GM04504 (cell line): ENCODE measurements at places on chromosomes 7 and 10.

DNA sequence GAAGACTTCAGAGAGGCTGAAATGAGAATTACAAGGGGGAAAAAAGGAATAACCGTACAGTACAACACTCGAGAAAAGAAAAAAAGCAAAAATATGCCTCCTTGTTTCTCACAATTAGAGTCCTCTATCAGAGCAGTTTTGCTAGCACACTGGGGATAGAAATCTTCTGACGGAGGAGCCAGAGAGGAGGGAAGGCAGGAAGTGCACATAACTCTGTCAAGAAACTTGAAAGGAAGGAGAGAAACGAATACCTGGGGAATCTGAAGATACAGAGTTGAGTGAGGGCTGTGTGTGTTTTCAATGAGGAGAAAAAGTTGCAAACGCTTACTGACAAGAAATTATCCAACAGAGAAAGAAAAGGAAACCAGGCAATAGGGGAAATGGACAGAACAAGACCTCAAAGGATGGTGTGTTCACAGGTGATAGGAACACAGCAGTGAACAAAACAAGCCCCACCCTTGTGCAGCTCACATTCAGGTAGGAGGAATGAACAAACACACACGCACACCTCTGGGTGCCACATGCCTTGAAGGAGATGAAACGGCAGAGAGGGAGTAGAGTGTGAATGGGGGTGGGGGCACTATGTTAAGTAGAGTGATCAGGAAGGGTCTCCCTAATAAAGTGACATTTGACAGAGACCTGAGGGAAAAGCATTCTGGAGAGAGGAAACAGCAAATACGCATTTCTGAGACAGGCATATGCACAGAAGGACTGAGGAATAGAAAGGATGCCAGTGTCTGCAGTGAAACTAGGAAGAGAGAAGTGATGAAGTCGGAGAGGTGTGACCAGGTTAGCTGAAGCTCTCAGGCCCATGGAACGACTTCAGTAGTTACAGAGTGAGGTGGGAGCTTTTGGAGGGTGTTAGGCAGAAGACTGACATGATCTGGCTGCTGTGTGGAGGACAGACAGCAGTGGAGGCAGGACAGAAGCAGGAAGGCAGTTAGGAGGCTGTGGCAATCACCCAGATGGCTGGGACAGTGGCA lies 46.7 kb upstream of the SPOCK2 start:
- DNase-seq = no peak

DNA sequence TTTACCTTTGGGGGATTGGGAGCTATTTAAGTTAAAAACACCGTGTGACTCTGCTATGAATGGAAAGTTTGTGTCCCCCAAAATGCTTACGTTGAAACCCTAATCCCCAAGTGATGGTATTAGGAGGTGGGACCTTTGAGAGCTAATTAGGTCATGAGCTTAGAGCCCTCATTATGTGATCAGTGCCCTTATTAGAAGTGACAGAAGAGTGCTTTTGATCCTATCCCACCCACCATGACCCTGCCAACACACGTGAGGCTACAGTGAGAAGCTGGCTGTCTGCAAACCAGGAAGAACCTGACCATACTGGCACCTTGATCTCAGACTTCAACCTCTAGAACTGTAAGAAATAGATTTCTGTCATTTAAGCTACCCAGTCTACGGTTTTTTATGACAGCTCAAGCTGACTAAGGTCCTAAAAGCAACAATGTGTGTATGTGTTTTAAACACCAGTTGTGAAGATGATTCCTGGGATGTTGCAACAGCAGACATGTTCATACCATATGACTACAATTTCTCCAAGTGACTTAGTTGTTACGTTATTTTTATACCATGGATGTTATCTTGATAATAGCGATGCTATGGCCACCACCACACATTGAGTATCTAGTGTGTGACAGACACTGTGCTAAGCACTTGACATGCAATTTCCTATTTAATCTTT lies 124.4 kb downstream of the PIP4K2A start:
- DNase-seq = peak; percentile 44

GRCh38 chr7:139431010-139431409 lies 52.5 kb downstream of the KLRG2 start:
- no peak for DNase-seq

DNA sequence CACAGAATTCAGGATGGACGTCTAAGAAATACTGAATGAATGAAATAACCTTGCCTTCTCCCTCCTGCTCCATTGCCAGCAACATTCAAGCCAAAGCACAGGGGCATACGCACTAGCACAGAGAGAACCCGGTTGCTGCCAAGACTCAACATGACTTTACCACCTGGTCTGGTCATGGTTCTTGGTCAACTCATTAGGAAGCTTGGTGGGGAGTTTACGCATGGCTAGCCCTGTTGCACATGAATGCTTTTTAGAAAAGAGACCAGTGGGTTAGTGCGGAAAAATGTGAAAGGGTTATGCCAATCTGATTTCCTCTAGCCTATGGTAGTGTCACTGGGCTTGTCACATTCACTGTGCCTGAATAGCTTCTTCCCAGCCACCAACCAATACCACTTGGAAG lies 187.6 kb upstream of the NEBL start:
- DNase-seq = no peak

- DNase-seq = no peak
These were observed 82.8 kb upstream of the CPXM2 start for GRCh38 chr10:123974406-123974805.

DNA sequence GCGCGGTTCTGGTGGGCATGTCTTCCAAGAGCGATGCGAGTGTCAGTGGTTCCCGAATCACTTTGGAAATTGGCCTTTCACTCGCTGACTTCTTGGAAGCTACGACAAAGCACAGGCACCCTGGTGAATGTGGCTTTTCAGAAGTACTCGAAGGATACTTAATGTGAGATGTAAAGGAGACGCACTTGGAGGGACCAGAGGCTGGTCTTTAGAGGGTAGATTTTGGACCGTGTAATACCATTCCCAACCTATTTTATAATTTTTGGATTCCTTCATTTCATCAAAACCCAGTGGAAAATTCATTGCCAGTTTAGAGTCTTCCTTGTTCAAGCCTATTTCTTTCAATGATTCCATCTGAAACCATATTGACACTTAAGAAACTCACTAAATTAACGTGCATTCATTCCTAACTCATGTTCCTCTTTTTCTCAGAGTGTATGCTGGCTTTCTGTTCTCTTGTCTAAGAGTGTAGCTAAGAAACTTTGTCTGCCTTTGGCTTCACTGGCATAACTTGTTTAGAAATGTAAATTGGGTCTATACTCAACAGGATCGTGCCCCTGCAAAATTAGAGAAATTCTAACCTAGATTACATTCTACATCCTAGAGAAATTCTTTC lies 645 bp upstream of the COPG2 start:
- DNase-seq = no peak

GRCh38 chr10:65470986-65471385 lies 1454.8 kb upstream of the LRRTM3 start:
- no peak for DNase-seq

- no peak for DNase-seq
These were observed 374.3 kb downstream of the RPS24 start for GRCh38 chr10:78407966-78408365.

DNA sequence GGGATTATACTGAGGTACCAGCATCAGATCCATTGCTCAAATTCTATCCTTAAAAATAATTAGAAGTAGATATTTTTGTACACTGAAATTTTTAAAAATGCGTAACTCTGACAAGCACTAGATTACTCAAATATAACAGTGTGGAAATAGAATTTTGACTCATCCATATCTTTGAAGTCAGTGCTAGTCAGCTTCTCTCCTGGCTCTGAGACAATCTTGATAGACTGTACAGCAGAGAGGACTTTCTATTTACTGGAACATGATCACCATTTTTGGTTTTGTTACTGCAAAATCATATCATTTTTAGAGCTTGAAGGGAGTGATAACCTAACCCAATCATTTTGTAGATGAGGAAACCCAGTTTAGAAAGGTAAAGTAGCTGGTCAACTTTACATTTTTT lies 195.0 kb downstream of the MTERF1 start:
- no peak for DNase-seq

DNA sequence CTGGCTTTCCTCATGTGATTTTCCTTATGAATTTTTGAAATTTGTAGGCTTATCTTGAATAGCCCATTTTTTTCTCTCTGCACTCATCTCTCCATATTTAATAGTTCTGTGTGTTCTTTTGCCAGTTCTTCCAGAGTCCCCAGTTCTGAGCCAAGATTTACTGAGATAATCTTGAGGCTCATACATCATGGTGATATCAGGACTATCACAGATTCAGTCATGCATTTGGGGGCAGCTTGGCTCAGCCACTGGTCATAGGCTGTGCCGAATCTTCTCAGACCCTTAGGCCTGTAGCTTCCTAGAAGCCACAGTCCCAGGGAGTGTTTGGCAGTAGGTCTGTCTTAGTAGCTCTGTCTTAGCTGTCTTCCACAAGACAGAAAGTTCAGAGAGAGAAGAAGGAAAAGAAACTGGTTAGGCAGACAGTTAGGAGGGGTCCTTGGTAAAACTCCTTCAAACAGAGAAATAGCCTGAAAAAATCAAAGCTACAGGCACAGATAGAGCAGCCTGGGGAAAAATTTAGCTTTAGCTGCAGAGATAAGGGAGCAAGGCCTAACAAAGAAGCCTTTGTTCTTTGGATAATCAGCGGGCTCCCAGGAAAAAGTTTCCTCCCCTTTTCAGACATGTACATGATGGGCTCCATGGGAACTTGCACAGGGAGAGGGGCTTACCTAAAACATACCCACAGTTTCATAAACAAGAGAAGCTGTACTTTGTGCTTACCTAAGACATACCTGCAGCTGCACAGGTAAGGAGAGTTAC lies 29.1 kb downstream of the FAS start:
- no peak for DNase-seq

DNA sequence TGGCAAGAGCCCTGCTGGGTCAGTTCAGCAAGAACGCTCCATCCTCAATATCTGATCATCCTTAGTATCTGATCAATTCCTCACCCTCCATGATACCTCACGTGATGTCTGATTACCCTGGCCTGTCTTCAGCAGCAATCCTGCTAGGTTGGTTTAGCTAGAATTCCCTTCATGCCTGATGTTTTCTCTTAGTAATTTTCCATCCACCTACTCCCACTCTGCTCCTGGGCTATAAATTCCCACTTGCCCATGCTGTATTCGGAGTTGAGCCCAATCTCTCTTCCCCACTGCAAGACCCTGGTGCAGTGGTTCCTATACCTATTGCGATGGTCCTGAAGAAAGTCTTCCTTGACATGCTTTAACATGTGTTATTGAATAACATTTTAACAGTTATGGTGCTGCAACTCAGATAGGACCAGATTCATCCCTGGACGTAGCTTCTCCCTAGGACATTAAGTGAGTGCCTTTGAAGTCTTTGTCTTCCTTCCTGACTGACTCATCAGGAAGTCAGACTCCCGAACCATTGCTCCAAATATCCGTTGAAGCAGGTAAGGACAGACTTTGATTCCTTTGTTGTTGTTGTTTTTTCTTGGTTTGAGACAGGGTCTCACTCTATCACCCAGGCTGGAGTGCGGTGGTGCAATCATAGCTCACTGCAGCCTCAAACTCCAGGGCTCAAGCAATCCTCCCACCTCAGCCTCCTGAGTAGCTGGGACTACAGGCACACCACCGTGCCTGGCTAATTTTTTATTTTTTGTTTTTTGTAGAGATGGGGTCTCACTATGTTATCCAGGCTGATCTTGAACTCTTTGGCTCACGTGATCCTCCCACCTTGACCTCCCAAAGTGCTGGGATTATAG lies 29.4 kb upstream of the CLDN3 start:
- no peak for DNase-seq

DNA sequence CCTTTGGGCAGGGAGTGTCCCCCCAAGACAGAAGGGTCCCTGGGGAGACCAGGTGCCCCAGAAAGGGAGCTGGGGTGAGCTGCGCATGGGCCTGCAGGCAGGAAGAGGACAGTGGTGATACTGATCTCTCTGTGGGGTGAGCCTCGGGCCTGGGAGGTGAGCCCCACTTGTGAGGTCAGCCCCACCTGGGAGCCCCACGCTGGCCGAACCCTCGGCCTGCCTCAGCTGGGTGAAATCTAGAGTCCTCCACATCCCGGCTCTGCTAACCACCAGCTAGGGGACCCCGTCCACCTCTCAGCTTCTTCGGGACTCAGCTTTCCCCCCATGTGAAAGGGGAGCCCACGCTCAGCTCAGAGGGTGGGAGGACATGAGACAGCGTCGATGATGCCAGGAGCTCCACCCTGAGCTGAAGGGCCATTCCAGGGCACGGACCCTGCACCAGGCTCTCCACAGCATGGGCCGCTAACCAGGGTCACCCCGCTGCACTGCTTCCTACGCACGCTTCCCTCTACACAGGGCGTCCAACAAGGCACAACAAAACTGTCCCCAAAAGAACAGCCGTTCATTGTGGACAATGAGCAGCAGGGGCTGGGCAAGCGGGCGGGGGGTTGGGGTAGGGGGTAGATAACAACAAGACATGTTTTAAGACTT lies 48.7 kb downstream of the CAMK2B start:
- DNase-seq = no peak

DNA sequence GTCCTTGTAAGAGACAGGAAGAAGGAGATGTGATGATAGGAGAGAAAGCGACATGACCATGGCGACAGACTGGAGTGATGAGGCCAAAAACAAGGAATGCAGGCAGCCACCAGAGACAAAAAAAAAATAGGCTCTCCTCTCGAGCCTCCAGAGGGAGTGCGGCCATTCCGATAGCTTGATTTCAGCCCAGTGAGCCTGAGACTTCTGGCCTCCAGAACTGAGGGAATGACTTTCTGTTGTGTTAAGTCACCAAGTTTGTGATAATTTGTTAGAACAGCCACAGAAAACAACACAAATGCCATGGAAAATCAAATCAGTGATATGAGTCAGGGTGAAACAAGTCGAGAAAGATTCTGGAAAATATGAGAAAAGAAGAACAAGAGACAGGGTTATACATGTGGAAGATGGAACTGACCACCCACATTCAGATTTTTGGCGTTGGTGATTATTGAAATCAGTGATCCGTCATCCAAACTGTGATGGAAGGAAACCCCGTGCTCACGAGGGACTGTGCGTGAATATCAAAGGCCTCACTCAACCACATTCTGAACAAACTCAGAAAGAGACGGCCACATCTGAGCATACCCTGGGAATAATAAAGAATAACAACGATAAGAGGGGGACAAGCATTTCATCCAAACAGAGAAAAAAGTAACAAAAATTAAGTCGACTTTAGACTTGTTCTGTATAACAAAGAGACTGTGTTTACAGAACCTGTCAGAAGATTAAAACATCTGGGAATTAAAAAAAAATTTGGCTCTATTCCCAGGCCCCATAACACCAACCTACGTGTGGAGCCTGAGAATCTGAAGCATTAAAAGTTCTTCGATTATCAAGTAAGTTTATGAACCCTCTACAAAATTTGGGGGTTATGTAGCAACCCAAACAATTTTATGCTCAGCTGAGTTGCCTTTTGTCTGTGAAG lies 72.1 kb downstream of the EEPD1 start:
- no peak for DNase-seq

DNA sequence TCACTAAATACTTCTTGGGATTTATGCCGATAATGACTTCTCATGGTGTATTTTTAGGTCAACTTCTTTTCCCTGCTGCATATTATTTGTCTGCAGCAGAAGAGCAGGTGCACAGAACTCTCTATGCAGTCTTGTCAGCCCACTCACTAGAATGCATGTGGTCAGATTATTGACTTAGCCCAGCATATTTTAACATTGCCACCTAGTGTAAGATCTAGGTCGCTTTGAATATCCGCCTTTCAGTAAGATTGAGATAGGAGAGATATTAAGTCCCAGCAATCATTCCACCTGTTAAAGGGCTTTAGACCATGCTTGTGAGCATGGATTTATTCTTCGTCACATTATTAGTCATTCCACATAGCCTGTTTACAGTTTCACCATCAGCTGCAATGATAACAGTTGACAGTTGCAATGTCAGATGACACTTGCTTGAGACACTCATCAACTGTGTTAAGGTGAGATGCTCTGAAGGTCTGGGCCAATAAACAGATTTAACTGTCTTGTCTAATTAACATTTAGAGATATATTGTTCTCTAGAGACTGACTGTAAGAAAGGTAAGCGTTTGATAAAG lies 491.7 kb downstream of the ARL4A start:
- no peak for DNase-seq
